ENCODE measurements at places on chromosomes 7 and 10.

DNA sequence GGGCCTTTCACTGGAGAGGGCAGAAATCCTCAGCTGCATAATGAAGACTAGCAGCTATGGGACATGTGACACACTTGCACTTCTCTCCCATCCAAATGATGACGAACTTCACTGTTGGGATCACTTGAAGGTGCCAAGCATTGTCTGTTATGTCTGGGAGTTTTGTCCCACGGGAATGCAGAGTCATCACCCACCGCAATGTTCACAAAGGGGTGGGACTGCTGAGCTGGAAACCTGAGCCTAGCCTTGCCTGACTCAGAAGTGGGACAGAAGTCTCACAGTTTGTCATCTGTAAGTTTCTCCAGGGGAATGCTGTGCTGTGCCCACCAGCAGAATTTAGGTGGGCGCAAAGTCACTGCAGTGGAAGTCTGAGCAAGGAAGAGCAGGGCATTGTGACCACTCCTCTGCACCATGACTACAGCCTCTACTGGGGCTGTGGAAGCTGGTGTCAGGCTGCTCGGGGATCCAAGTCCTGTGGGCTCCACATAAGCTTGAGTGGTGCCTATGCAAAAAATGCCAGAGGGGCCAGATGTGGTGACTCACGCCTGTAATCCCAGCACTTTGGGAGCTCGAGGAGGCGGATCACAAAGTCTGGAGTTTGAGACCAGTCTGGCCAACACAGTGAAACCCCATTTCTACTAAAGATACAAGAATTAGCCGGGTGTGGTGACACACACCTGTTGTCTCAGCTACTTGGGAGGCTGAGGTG is 472.0 kb upstream of the CNTNAP2 start:
- DNase-seq = no peak

- no peak for DNase-seq
Measured at GRCh38 chr7:46032942-46033341, 111.9 kb upstream of the IGFBP3 start.

- DNase-seq = no peak
Measured at GRCh38 chr10:21099291-21100062, 202.4 kb upstream of the NEBL start.

DNA sequence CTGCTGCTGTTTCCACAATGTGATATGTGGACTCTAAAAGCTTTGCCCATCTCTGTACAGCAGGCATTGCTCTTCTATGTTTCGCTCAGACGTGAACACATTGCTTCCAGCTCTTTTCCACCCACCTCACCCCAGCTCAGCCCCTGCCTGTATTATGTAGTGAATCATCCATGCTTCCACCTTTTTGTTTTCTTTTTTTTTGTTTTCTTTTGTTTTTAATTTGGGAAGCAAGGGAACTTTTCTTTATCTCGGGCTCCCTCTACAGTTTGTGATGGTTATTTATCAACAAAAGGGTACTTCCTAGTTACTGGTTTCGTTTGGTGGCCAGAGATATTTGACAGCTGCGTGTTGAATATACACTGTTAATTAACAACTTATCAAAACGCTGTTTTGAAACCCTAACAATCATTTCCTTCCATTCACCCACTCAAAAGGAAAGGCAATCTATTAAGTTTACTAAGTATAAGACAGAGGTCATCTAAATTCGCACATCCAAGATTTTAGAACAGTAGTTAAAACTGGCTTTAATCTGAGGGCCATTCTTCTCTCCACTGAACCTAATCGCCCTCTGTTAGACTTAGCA is 127.9 kb upstream of the STK17A start:
- DNase-seq = peak; percentile 66

GRCh38 chr7:149625947-149626392 is 128.4 kb upstream of the ZNF746 start:
- DNase-seq = no peak

DNA sequence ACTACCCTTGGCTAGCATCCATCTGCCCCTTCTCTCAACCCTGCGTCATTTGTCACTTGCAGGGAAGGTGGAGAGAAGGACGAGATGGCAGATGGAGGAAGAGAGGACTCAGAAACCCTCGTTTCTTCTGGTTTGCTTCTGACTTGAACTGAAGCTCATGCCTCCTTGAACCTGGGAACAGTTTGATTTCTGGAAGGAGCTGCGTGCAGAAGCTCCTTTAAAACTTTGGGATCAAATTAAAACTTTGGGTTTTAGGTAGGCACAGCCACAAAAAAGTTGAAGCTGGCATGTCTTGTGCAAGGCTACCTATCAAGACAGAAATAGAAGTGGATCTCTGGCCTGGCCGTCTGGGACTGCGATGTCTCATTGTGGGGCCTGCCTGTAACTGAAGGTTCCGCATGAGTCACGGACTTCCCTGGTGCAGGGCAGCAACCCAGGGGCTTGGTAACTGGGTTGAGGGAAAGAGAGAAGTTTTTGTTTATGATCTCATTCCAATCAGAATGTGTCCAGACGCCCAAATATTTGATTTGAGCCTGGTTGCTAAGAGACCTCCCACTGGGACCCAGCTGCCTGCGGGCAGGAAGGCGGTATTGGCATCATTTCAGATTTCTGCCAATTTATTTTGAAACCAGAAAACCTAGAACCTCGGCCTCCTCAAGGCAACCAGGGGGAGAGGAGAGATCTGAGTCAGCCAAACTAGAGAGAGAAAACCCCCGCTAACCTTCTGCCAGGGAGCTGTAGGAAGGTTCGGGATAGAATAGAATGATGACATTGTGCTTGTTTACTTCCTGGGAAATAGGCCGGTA is 15.8 kb upstream of the CAMK1D start:
- peak; percentile 68 for DNase-seq

DNA sequence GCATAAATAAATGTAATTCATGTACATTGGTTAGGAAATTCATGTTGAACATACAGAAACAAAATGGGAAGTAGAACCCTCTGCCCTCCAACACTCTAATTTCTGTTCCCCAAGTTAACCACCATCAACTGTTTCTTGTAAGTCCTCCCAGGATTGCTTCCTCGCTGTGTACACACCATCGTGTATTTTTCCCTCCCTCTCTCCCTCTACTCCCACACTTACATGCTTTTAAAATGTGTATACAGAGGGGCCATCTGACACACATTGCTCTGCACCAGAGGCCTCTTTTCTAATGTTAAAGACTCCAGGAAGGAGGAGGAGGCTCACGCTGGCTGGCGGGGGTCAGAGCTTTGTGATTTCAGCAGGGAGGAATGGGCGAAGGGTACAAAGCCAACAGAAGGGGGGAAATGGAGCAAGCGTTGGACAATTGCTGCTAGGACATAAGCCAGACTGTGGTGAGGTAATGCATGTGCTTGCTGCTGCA is 1.9 kb upstream of the EPHA1 start:
- no peak for DNase-seq

DNA sequence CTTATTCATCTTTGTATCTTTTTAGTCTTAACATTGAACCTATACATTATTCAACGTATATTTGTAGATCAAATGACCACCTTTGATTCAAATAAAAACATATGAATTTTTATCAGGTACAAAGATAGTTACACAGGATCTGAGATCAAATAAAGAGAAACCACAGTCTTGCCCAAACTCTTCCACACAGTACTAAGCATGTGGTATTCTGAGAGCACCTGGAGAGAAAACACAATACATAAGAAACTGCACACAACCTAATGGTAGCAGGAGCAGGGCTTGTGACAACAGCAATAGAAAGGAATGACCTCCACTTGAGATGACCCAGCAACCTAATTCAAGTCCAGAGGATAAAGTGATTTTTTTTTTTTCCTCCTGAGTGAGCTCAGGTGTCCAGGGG is 6.5 kb upstream of the WASL start:
- no peak for DNase-seq

DNA sequence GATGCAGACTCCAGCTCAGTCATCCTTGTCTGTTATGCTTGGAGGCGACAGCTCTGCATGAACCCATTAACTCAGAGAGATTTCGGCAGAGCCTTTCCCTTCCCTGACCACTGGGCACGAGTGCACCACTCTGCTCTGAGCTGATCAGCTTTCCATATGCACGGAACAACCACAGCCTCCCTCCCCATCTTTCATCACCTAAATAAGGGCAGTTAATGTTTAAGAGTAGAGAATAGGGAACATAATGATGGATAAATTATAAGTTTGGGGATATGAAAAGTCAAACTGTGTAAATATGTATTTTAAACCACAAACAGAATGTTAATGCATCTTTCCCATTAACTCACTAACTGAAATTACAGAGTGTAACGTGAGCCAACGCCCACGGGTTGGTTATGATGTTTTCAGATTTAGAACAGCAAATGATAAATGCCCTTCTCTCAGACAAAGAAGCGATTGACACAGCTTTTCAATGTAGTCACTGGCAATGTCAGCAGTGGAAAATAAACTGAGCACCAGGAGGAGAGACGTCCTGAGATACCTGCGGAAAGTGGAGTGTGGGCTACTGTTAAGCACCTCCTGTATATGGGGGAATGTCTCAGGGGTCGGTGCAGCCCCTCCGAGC is 658.2 kb downstream of the LRMDA start:
- no peak for DNase-seq
